Retinal pigment epithelial cell (primary cell): ENCODE measurements at places on chromosomes 13 and 19.

DNA sequence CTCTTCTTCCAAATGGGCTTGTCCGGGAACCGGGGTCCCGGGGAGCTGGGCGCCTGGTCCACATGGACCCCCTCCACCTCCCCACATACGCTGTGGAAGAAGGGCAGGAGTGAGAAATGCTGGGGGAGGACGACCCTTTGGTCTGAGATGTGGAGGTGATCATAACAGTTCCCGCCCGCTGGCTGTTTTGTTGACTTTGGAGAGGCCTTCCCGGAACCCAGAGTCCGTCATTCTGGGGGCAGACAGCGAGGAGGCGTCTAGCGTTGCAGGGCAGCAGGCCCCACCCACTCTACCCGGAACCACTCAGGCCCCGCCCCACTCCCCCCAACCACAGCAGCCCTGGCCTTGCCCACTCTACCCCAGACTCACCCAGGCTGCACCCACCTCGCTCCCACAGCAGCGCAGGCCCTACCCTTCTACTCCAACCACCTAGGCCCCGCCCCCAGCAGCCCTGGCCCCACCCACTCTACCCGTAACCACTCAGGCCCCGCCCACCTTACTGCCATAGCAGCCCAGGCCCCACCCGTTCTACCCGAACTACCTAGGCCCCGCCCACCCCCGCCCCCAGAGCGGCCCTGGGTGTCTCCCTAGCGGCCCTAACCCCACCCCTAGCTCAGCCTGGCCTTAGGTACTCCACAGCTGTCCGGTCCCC lies 7.1 kb downstream of the GPR108 start:
- no peak for DNase-seq

- no peak for DNase-seq
These were observed 5.6 kb downstream of the HMG20B start for GRCh38 chr19:3578390-3578789.

DNA sequence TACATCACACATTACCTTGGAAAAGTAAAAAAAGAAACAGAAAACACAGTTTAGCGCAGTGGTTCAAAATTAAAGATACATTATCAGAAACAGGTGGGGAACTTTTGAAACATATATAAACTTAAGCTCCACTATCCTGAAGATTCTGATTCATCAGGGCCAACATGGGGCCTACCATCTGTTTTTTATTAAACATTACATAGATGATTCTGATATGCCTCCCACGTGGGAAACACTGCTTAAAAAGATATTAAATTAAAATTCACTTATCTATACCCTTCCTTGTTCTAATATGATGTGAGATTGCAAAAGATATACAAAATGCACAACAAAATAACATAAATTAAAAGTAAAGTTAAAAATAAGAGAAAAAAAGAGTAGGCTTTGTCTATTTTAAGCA lies 125.0 kb downstream of the VWA8 start:
- DNase-seq, result no peak

DNA sequence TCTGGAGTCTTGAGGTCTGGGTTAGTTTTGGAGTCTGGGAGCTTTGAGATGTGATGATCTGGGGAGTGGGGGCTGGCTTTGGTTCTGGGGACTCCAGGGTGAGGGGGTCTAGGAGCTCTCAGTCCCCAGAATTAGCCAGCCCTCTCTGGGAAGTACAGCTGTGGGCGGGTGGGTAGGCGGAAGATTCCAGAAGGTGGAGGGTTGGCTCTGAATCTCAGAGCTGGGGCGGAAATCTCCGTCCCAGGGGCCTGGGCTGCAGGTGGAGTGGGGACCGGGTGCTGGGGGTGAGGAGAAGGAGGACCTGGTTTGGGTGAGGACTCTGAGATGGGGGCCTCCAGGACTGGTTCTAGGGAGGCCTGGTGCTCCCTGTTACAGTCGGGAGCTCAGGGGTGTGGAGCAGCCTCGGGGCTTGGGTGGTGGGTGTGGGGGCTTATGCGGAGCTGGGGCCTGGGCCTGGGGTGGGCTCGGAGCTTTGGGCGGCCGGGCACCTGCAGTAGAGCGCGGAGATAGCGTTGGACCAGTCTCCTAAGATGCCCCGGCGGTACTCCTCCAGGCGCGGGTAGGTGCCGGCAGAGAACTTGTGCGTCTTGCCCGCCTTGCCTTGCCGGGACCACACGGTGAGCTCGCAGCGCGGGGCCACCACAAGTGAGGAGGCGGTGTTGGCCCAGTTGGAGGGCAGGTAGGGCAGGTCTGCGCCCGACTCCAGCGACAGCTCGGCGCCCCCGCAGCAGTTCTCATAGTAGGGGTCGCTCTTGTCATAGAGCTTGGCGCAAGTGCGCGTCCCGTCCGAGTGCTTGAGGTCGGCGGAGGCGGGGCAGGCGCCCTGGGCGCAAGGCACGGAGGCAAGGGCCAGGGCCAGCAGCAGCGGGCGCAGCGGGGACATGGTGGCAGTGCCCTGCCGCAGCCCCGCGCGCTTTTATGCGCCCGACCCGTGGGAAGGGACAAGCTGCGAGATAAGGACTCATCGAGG lies at the start of gene SYCN:
TSS of gene SYCN (minus strand) at position 892 of the 970 bp plus-strand sequence. CDS start at position 883, 9 bp downstream.
- no peak for DNase-seq

DNA sequence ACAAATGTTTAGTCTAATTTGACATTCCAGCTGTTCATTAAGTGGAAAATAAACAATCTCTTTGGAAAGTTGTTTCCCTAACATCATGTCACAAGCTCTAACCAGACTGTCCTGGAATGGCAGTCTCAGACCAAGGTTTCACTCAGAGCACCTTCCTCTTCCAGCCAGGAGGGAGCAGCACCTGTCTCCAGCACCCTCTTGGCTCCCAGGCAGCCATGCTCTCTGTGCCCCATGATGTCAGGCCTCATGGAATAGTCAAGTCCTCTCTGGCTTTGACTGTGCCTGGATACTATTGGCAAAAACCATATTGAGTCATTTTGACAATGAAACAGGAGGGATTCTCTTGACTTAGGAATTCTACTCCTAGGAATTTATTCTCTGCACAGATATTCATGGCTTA lies 171.4 kb downstream of the OXGR1 start:
- peak; percentile 18 for DNase-seq

GRCh38 chr19:51944798-51945552 lies 17.7 kb downstream of the ZNF613 start:
- no peak for DNase-seq

- DNase-seq, result no peak
These were observed 3.8 kb downstream of the GRIK5 start for GRCh38 chr19:42066075-42066754.

DNA sequence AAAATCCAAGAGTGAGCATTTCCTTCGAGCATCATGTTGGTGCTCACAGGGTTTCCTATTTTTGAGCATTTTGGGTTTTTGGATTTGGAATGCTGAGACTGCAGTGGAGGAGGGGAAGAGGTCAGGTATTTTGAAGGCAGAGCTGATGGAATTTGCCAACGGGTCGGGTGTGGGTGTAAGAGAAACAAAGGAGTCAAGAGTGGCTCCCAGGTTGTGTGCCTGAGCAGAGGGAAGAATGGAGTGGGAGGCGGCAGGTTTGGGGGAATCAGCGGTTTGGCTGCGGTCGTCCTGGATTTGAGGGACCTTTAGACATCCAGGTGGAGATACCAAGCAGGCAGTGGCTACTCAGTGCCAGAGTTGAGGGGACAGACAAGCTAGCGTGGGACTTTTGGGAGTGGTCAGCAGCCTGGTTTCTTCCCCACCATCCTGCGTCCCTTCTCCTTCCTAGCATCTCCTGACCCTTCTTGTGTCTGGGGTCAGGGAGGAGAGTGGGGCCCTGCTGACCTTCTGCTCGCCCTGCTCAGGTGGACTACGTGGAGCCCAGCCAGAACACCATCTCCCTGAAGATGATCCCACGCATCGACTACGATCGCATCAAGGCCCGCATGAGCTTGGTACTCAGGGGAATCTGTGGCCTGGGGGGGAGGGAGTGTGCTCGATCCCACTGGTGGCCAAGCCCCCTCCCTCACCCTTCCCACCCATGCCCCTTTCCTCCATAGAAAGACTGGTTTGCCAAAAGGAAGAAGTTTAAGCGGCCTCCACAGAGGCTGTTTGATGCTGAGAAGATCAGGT lies 14.5 kb upstream of the TIMM50 start:
- no peak for DNase-seq

GRCh38 chr13:95707035-95707434 lies 30.1 kb downstream of the DNAJC3 start:
- no peak for DNase-seq

- no peak for DNase-seq
These were observed 19.5 kb downstream of the FAM124A start for GRCh38 chr13:51241720-51242119.

- peak; percentile 25 for DNase-seq
These were observed 43.1 kb downstream of the CEBPG start for GRCh38 chr19:33416307-33417215.

- DNase-seq, result no peak
These were observed 32.7 kb upstream of the ZNF254 start for GRCh38 chr19:24054044-24054935.

- no peak for DNase-seq
These were observed 8.0 kb downstream of the PDS5B start for GRCh38 chr13:32594157-32594738.

DNA sequence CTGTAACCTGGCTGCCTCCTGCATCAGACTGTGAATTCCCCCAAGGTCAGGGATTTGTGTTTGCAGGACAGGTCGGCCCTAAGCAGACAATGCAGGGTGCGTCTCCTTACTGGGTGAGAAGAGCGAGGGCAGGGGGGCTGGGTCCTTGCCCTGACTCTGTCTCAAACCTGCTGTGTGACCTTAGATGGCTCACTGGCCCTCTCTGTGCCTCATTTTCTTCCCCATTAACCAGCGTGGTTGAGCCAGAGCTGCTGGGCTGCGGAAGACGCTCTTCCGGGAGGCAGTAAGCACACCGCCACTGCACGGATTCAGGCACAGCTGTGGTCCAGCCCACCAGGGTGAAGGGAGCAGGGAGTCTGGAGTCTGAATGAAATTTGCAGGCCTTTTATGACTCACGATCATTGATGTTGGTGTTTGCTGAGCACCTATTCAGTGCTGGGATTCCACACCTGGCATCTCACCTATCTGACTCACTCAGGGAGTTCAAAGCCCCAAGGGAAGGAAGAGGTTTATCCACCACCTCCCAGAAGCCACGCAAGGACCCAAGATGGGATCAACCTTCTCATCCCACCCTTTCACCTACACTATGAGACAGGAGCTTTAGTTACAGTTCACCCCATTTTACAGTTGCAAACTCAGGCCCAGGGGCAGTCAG lies 2.5 kb downstream of the AKT1S1 start:
- no peak for DNase-seq

- no peak for DNase-seq
These were observed 8.2 kb downstream of the IL4I1 start for GRCh38 chr19:49888510-49888824.

DNA sequence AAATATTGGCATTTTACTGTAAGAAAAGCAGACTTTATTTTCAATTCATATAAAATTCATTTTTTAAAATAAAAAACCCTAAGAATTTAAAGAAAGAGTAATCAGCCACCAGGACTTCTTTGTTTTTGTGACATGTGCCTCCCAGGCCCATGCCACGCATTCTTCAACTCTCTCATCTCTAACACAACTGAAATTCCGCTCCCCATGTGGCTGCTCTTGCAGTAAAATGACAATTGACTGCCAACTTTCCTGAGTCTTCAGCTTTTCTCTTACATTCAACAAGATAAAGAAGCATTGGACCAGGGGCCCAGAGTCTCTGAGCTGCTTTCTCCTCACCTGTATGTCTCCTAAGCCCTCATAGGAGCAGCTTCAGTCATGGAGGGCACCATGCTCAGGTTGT lies 372.1 kb downstream of the UQCRFS1 start:
- DNase-seq, result no peak

DNA sequence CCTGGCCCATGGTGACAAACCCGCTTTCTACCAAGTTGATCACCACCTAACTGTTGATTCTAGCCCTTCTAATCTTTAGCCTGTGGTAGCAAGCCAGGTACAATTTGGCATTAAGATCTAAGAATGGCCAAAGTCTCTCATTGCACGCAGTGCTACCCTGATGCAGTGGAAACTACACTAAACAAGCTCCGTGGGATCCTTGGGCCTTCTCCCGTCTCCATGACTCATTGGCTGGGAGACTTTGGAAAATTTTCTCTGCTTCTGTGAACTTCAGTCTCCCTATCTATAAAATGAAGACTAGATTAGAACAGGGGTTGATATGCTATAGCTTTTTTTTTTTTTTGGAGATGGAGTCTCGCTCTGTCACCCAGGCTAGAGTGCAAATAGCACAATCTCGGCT lies 223.0 kb downstream of the TSHZ3 start:
- DNase-seq, result no peak

DNA sequence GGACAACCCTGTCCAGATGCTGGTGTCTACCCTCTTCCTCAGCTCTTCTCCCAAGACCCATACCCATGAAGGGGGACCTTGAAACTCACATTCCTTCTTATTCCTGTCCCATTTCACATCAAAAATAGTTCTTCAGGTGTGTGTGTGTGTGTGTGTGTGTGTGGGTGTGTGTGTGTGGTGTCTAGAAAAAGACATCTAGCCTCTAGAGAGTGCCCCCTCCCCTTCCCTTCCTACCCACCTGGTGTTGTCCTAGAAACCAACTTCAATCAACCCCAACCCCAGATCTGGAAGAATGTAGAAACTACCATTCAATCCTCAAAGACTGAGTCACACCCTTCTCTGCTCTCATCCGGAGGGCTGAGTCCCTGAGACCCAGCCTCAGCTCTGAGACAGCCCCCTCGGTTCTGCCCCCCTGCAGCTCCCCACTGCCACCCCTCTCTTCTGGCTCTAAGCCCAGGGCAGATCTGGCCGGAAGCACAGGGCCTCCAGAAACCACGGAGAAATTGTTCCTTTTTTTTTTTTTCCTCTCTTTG lies 3.5 kb downstream of the KCNN4 start:
- DNase-seq, result no peak
